COLO829 (cell line): ENCODE measurements at places on chromosomes 5 and 9.

- no peak for DNase-seq
Measured at GRCh38 chr9:2036844-2037243, 21.7 kb downstream of the SMARCA2 start.

GRCh38 chr5:138334867-138335447 is 3.1 kb upstream of the FAM53C start:
- no peak for DNase-seq

DNA sequence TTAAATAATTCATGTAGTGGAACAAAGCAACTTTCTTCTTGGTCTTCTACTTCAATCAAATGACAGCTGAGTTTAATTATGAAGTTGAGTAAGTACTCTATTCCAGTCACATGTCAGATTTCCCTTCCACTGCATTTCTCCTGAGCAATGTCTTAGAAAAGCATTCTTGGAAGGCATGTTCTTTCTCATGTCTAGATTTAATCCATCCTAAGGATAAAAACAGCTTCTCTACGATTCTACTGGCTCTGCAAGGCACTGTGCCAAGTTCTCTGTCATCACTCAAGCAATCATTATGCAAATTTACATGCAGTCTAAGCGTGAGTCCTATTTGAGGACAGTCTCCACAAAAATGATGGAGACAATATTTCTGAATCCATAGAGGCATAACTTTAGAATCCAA is 142.4 kb downstream of the YIPF5 start:
- DNase-seq = no peak

DNA sequence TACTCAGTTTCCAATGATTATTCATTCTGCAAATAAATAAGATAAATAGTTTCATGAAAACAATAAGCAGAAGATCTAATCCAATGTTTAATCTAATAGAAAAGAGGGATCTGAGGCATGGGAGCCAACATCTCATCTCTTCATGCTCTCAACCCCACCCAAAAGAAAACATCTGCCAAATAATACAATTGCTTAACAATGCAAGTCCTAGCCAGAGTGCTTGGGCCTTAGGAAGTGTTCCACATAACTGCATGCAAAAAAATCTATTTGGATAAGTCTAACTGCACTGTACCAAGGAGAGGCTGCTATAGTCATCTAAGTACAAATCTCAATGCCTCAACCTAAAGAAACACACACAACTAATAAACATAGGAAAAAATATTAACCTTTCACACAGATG is 606.0 kb downstream of the CDH9 start:
- DNase-seq = no peak

DNA sequence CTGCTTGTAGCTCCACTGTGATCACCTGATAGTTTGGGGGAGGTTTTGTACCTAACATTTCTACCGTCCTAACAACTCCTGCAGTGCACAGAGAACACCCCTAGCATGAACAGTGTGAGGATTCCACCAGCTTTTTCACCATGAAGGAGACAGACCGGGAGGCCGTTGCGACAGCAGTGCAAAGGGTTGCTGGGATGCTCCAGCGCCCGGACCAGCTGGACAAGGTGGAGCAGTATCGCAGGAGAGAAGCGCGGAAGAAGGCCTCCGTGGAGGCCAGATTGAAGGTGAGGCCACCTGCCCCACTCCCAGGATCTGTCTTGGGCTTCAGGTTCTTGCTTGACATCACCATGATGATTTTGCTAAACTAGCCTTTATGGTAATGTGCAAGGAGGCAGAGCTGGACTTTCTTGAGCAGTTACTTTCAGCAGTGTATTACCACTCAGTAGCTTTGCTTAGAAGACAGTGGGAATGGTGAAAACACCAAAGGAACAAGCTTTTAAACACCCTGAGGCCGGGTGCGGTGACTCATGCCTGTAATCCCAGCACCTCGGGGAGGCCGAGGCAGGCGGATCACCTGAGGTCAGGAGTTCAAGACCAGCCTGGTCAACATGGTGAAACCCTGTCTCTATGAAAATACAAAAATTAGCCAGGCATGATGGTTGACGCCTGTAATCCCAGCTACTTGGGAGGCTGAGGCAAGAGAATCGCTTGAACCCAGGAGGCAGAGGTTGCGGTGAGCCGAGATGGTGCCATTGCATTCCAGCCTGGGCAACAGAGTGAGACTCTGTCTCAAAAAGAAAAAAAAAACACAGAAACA is 3.3 kb downstream of the EXOC3 start:
- no peak for DNase-seq

DNA sequence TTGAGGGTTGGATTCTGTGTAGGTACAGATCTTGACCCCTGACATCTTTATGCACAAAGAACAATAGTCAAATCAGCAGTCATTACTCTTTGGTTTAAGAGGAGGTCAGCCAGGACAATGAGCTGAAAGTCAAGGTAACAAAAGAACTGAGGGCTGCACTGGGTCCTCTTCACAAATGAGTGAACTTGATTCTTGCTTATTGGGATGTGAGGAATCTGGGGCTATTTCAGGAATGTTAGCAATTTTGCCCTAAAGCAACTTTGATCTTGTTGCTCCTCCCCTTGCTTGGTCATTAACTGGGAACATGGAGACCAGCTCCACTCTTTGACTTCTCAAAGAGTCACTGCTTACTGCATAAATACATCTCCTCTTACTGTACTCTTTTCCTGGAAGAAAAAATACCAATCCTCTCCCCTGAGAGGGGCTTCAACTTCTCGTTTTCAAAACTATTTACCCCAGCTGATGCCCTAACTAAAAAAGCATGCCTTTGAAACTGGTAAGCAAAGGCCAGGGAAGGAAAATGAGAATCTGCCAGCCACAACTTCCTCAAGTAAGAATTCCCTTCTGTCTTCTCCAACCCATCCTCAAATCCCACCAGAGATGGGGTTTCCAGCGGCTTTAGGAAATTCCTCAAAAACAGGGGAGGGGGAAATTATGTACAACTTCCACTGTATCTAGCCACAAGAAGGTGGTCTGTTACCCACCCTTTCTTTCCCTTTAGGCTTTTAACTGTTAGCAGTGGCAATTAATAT is 368.3 kb downstream of the ENC1 start:
- DNase-seq = peak; percentile 50

DNA sequence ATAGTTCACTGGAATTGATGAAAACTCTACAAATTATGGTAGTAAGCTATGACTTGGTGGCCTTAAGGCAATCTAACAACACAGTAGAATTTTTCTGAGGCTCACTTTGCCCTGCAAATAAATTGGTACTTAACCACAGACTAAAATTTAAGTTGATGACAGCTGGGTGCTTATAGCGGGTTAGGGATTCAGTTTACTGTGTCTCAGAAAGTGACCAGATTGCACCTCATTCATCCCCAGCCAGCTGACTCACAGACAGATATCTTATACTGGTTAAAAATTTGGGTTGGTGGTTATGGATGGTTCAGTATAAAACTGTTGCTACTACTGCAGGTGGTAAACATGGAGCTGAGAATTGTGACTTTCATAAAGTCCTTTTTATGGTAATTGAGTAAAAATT is 2.8 kb downstream of the CKS2 start:
- no peak for DNase-seq

- no peak for DNase-seq
Measured at GRCh38 chr9:21428235-21428634, 12.0 kb upstream of the IFNA1 start.

DNA sequence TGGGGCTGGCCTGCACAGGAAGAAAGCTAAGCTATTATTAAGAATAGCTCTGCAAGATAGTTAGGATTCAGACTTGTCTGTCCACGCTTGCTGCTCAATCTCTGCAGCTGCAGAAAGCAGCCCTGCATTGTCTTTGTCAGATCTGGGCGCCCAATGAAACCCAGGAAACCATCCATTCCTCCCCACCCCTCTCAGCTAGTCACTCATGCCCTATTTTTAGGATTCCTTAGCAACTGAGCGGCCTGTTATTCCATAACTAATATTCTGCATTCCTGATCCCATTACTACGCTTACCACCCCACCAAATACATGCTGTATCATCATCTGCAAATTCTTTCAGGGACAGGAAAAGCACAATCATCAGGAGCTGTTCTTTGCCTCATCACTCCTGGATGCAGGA is 52.9 kb upstream of the APC start:
- no peak for DNase-seq

GRCh38 chr5:73900566-73900965 is 274.6 kb downstream of the ARHGEF28 start:
- DNase-seq = no peak

DNA sequence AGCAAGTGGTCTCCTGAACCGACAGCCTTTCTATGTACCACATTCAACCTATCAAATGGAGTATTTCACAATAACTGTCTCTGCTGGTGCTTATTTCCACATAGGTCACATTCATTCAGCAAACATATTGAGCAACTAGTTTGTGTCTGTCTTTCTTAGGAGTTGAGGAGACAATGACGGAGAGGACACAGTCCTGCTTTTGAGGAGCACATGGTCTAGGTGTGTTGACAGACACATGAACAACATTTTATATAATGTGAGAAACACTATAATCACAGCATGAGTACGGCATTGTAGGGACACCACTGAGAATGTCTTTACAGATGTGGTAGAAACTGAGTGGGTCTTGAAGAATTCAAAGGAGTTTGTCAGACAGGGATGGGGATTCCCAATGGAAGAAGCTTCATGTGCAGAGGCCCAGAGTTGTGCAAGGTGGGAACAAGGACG is 28.5 kb downstream of the NFIL3 start:
- DNase-seq = no peak

DNA sequence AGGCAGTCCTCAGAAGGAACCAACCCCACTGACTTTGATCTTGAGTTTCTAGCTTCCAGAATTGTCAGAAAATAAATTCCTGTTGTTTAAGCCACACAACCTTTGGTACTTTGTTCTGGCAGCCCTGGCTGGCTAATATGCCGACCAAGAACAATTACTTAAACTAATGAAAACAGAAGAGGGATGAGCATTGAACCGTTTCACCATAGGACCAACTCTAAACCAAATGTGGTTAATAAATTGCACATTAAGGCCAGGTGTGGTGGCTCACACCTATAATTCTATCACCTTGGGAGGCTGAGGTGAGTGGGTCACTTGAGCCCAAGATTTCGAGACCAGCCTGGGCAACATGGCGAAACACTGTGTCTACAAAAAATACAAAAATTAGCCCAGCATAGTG is 160.9 kb upstream of the RAI14 start:
- no peak for DNase-seq

DNA sequence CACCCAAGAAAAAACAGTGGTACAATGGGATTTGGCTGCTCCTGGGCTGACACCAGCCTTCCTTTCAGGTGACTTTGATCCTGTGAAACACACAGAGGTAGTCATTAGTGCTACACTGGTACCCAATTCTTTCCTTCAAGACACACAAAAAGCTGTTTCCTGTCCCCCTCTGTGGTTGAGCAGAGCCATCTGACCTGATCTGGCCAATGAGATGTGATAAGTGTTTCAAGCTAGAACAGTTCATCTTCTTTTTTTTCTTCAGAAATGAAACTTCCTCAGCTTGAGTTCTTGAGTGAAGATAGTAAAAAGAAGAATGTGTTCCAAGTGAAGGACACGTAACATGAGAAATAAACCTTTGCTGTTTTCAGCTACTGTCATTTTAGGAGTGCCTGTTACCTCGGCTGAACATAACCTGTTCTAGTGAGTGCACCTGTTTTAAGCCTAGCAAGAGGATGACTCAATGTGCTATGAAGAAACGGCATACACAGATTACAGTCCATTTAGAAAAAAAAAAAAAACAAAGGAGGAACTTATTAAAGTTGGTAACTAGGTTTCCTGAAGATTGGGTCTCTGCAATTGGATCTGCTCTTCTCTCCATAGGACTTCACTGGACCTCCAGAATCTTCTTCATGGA is 287.8 kb downstream of the GAS1 start:
- DNase-seq = no peak

- DNase-seq = no peak
Measured at GRCh38 chr5:39919876-39920275, 495.1 kb upstream of the DAB2 start.
